ENCODE measurements at places on chromosomes 1 and 21.
A peak's percentile ranks its signal among the peaks of the same experiment; 100 is the strongest.

- DNase-seq = no peak
Observed at GRCh38 chr1:225710804-225711203, 57.9 kb upstream of the ENAH start.

DNA sequence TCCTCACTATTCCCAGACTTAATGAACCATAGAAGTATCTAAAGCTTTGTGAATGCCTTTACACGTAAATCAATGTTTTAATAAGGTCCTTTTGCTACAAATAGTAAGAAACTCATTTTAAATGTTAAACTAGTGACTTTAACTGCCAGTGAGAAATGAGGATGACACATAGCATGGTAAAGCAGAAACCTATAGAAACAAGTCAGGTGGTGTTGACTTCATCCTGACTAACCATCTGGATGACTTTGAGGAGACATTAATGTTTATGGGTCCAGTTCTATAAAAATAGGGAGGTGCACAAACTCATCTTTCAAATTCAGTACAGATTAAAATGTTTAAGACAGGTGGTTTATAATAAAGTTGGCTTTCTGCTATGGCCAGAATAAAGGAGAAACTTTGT lies 85.4 kb downstream of the COLGALT2 start:
- no peak for DNase-seq

DNA sequence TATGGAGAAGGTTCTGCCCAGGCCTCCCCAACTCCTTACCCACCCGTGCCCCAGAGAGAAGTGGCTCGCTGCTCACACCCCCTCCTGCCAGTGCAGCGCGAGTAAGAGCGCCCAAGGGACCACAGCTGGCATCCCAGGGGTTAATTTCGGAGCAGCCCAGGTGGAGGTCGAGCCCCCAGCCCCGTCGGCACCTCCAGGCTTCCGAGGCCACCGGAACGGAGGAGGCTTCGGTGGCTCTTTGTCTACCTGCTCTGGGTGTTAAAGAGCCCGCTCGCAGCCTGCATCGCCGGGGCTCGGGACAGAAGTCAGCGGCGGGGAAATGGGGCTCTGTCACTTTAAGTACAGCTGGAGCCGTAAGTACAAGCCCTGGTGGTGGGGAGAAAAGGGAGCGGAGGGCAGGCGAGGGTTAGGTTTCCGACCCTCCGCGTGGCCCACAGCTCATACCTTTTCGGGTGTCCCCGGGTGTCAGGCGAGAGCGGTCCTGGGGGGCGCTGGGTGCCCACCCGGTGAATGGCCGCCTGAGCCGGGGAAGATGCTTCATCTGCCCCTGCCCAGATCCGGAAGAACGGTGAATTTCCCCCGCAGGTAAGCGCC lies 89.4 kb upstream of the IPO9 start:
- DNase-seq = peak; percentile 38

DNA sequence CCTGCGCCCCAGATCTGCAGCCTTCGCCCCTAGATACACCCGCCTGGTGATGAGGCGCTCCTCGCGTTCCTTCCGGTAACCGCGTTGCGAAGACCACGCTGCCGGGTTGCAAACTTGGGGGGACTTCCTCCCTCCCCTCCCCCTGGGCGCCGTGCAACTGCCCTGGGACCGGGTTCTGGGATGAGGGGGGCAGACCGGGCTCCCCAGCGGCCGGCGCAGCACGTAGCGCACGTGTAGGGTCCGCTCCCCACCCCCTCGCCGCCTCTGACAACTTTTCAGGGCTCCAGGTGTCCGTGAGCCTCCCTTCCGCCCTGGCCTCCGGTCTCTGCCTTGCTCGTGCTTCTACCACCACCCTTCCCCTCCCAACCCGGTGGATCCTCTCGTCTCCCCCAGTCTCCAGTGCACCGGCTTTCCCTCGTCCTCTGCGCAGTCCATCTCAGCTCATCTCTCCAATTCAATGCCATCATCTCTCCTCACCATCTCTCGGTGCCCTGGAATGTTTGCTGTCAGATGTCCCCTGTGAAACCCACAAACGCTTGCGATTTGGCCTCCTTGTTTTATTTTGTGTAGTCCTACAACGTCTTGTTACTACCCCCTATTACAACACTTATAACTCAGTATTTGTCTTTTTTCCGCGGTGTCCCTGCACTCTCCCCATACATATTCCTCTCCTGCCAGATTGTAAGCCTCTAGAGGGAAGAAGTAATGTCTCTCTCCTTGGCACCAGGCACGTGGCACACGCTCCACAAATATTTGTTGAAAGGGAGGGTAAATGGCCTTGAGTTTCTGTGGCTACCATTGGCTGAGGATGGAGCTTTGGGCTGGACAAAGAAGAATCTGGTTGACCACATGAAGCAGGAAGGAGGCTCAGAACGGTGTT lies 782 bp downstream of the PCAT6 start:
- DNase-seq = peak; percentile 6

DNA sequence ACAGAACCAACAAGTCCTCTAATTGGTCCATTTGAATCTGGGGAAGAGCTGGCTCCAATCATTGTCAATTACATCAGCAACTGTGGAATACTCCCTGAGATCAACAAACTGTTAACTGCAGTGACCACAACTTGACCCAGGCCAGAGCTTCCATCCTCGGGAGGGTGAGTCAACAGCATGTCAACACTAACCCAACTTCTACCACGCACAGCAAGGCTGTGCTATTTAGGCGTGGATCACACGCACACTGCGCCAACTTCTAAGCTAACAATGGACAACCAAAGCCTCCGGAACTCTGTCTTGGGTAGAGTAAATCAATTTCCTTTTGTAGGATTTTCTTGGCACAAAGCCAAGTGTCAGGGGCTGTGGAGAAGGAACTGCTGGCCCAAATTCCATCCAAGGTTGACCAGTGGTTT lies 30.4 kb downstream of the APP start:
- DNase-seq = no peak

Measured in activated T-cell treated with anti-CD3 and anti-CD28 coated beads for 1 hour (primary cell).